ENCODE measurements at places on chromosomes 2 and 18.

DNA sequence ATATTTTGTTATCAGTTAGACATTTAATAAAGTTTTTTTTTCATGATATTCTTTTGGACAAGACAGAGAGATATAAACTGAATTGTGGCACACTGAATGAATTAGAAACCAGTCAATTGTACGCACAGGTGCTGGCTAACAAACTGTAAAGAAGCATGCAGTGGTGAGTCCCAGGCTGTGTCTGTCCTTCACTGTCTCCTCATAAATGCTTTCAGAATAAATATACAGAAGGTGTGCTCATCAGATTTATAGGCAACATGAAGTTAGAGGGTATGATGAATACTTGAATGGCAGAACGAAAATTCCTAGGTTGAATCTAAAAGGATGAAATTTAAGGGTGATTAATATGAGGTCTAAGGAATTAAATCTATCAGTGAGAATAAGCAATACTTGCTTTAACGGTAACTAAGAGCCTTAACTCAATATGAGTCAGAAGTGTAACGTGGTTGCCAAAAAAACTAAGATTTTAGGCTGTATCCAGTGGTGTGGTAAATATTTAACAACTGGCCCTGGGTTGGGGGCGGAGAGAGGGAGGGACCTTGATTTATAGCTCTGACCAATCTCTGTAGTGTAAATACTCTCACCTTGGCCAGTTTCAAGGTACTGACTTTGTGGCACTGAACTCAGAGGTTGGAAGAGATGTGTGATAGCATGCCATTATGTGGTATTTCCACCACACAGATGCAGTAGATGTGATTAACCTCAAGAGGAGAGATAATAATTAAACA lies 41.9 kb upstream of the AAK1 start:
- DNase-seq: peak; percentile 46

DNA sequence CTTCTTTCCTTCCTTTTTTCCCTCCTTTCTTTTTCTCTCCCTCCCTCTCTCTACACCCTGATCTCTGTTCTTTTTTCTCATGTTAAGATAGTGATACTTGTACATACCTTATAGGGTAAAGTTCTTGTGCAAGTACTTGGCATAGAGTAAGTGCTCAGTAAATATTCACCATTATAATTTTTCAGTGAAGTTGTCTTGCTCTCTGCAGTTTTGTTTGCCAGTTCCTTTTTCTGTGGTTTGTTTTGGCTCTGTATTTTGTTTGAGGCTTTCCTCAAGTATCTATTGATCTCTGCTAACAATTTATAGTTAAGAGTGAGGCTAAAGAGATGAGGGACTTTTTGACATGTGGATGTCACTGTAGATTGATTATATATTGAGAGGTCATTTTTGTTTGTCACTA lies 48.0 kb downstream of the MTX2 start:
- DNase-seq: no peak

DNA sequence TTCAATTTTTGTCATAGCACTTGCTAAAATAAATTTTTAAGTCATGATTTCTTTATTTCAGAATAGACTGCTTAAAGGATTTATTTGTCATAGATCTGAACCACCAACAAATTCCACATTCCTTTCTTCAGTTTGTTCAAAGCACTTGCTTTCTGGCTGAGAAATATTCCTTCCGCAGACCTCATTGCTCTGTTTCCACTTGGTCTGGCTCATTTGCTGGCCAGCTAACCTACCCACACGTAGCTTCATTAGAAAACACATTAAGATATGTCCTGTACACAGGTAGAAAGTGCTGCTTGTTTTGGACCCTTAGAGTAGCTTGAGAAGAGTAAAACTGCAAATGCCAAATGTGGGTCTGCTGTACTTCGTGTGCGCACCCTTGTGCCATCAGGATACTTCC lies 166.7 kb upstream of the EPAS1 start:
- DNase-seq: no peak

DNA sequence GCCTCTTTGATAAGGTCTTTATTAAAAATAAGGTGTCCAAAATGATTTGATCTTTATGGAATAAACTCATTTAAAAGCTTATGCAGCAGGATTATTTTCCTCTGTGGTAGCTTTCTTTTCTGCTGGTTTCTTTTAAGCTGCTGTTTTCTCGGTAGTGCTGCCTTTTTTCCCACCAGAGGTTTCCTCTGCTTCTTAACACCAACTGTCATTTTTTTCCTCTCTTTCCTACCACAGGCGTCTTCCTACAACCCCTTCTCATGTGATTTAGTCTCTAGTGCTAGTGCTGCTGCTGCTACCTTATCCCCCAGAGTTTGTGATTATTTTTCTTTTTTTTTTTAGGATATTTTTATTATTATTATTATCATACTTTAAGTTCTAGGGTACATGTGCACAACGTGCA lies 102.1 kb upstream of the PGAP1 start:
- DNase-seq: no peak

DNA sequence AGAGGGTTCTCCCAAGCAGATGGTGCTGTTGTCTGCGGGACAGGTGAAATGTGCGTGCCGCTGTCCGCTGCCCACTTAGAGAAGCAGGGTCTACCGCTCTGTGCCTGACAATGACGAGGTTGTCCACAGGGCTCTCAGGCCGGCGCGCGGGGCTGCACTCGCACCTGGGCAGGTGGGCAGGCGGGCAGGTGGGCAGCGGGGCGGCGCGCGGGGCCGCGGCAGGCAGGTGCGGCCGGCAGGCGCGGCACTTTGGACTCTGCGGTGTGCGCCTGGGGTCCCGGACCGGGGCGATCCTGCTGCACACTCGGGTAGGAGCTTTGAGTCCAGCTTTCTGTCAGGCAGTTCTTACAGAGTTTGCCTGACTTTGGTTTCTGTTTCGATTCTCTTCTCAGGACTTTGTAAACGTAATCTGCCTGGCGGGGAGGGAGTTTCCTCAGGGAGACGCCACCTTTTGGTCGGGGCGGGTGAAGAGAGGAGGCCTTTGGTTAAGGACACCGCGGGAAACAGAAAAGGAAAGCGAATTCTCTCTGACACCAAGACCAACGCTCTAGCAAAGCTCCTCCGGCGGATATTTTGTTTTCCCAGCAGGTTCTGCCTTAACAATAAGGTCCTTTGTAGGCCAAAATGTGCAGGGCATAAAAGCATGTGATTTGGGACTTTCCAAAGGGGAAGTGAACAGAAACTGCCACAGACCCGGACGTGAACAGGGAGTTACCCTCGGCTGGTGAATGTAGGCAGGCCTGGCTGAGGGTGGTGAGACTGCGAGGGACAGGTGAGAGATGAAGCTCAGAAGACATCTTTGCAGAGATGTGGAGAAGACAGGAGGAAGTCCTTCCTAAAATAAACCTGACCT lies at the start of gene IFIH1:
Gene IFIH1 (minus strand): TSS at position 357 of the 853 bp plus-strand sequence. CDS start 377 bp downstream, outside the sequence.
- DNase-seq: peak; percentile 83

DNA sequence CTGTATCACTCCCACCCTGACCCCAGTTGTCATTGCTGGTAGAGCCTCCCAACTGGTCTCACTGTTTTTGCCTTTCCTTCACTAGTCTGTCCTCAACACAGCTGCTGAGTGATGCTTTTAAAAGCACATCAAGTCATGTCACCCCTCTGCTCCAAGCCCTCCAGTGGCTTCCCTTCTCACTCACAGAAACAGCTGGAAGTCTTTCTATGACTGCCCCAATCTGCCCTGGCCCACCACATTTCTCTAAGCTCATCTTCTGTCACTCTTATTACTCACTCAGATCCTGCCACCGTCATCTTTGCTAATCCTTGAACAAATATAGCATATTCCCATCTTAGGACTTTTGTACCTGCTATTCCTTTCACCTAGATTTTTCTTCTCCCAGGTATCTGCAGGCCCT lies 242.6 kb upstream of the RBBP8 start:
- DNase-seq: no peak

GRCh38 chr2:132797071-132797470 lies 127.1 kb upstream of the LYPD1 start:
- DNase-seq: no peak

DNA sequence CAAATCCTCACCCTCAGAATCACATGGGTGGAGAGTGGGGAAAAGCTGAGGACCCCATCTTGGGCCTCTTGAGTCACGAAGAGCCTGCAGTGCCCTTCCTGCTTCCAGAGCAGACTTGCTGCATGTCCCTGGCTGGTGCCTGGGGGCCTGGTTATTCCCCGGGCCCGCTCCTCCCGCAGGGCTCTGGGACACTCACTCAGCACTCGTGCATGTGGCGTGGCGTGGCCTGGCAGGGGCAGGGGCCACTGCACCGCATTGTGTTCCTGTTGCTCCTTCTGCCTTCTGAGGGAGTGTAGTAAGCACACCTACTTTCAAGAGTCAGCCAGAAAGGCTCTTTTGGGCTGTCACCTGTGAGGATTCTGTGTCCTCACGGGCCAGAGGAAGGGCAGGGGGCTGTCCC lies 17.4 kb upstream of the MZT2A start:
- DNase-seq: no peak

GRCh38 chr18:31683106-31683505 lies 1.3 kb downstream of the B4GALT6 start:
- no peak for DNase-seq

DNA sequence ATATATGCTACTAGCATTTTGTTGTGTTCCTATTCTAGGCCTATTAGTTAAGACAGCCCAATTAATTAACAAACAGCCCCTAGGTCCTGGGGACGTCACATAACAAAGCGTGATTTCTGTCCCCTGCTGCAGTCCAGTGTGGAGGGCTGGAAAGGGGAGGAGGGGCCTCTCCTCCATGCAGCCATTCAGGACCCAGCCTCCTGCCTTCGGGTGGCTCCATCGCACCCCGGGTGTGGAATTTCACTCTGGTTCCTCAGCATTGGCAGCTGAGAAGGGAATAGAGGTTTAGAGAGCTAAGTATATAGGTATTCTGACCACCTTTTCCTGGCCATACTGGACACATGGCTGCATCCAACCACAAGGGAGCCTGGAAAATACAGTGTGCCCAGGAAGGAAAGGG lies 42.4 kb downstream of the MC2R start:
- no peak for DNase-seq

- peak; percentile 31 for DNase-seq
These were observed 32.7 kb downstream of the SIX3 start for GRCh38 chr2:44974064-44974715.

GRCh38 chr2:100228967-100229366 lies 86.6 kb upstream of the AFF3 start:
- DNase-seq: no peak

DNA sequence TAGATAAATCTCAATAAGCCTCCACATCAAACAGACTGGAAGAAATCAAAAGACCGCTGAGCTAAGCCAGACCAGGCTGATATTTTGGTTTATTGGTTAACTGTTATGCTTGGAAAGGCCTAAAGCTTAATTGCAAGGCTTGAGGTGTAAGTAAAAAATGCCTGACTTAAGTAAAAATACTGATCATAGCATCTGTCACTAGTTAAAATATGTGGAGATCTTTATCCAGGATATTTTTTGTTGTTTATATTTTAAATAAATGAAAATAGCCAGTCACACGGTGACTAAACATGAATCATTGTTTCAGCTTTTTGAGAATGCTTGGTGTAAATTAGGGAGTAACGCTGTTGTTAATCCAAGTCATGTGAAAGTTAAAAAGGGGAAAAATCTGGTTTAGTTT lies 127.9 kb downstream of the THADA start:
- peak; percentile 85 for DNase-seq

GRCh38 chr2:31319406-31320175 lies 85.6 kb downstream of the EHD3 start:
- peak; percentile 46 for DNase-seq

DNA sequence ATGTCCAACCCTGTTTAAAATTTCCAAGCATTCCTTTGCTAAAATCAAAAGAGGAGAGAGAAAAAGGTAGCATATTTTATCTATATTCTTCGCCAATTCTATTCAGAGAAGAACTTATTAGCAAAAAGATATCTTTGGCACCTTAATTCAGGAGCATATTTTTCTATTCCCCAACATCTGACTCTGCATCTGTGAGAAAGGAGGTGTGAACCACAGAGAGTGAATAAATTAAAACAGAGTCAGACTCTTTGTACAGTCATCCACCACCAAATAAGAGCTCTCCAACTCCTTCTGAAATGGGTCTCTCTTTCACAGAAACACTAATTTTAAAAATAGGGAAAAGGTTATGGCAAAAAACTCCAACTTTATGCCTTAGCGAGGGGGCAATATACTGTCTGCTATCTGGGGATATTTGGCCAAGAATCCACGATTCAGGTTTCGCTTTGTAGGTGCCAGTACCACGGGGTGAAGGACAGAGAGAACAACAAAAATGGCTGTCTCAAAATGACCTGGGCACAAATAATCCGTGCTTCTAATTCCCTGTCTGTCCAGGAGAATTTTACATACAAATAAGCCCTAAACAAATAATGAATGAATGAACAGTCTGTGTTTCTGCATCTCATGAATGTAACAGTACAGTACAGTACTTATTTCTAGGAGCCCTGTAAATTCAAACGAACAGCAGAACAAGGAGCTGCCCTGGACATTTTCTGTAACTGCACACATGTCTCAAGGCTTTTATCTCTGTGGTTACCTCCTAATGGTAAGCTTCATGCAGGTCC lies 43.4 kb downstream of the EPB41L3 start:
- no peak for DNase-seq

All from fibroblast of skin of right biceps (primary cell).